ENCODE measurements at places on chromosomes 7 and 10. TPM values are rescaled to one million over a fixed set of nuclear protein-coding genes. Genes with fewer than 3 reads are reported as not detected.

The PRKCQ gene
- total RNA-seq: 0.64 TPM

DNA sequence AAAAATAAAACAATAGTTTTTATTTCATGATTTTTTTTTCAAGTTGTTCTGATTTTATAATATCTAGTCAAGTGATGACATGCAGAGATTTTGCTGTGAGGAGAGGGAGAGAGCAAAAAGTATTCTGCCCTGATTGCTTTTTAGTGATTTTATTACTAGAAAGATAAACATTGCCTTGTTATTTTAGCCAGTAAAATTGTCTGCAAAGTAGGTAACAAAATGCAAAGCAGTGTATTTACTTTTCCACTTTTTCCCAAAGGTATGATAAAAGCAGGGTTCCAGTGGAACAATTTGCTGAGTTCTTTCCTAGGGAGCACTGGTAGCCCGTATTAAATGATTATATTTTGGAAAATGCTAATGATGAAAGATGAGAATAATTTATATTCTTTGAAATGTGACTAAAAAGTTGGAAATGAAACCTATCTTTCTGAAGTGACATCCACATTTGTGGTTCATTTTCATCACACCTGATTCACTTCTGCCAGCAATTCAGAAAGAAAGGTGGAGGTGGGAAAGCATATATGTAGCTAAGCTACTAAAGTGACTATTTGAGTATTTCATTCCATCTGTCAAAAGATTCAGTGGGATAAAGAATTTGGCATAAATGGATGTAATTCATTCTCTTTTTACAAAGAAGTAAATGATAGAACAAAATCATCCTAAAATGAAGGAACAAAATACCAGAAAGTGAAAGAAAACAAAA lies 300.3 kb downstream of the ADK start:
- no peak for ATAC-seq

- ATAC-seq: no peak
Observed at GRCh38 chr7:24137338-24137737, 146.7 kb upstream of the NPY start.

- ATAC-seq: no peak
Observed at GRCh38 chr7:79212334-79212733, 241.1 kb downstream of the MAGI2 start.

GRCh38 chr7:54037873-54038272 lies 504.3 kb upstream of the VSTM2A start:
- no peak for ATAC-seq

DNA sequence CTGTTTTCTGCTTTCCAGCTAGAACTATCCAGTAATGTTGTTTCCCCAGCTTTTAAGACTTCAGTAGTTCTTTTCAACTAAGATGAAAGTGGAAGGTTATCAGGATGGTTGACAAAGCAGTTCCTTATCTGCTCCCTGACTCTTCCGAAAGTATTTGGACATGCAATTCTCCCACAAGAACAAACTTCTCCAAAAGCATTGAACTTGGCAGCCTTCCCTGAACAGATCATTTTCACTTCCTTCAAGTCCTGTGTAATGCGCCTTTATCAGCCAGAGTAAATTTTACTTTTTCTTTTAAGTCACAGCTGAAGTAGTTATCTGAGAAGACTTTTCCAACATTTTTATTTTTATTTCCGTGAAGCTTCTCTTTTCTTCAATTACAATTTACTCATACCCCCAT lies 39.7 kb downstream of the CDC14C start:
- no peak for ATAC-seq

The CSTF2T gene
- total RNA-seq: 10.3 TPM

- no peak for ATAC-seq
Observed at GRCh38 chr10:96706331-96706853, 13.9 kb downstream of the PIK3AP1 start.

The GOLGA7B gene
- 1.4 TPM for total RNA-seq

GRCh38 chr10:62021978-62022802 lies 120.7 kb downstream of the ARID5B start:
- no peak for ATAC-seq

DNA sequence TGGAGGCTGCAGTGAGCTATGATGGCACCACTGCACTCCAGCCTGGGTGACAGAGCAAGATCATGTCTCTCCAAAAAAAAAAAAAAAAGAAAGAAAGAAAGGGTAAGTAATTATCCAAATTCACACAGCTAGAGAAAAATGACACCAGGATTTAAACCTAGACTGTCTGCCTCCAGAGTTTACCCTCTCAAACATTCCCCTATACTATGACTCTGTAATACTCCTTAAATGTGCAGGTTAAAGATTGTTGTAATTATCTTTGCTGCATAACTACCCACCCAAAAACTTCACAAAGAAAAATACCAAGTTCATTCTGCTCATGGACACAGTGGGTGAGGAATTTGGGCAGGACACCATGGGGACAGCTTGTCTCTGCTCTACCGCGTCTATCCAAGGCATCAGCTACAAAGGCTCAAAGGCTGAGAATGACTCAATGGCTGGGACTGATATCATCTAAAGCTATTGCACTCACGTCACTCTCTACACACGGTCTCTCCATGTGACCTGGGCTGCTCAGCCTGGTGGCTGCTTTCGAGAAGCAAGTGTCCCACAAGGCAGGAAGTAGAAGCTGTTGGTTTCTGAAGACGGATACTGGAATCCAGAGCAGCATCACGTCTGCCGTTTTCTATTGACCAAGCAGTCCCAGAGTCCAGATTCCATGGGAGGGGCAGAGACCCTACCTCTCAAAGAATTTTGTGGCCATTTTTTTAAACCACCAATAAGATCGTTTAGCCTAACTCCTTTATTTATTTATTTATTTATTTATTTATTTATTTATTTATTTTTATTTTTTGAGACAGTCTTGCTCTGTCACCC lies 185.7 kb upstream of the AUTS2 start:
- ATAC-seq: no peak

The OR2A42 gene
- total RNA-seq: not detected

All from esophagus mucosa (tissue), 1 donor.